ENCODE measurements at places on chromosomes 1 and 21. TPM values are rescaled to one million over a fixed set of nuclear protein-coding genes. Genes with fewer than 3 reads are reported as not detected.

LIPI gene
- polyA plus RNA-seq, result 0.65 TPM

FCGR2B gene
- polyA plus RNA-seq, result 0.84 TPM

MPL gene
- 0.42 TPM for polyA plus RNA-seq

GIPC2 gene
- 18.1 TPM for polyA plus RNA-seq

CD53 gene
- 6.4 TPM for polyA plus RNA-seq

SPATA46 gene
- polyA plus RNA-seq, result 5.0 TPM

- DNase-seq, result no peak
Measured at GRCh38 chr21:46637952-46638746, 2.7 kb downstream of the PRMT2 start.

DNA sequence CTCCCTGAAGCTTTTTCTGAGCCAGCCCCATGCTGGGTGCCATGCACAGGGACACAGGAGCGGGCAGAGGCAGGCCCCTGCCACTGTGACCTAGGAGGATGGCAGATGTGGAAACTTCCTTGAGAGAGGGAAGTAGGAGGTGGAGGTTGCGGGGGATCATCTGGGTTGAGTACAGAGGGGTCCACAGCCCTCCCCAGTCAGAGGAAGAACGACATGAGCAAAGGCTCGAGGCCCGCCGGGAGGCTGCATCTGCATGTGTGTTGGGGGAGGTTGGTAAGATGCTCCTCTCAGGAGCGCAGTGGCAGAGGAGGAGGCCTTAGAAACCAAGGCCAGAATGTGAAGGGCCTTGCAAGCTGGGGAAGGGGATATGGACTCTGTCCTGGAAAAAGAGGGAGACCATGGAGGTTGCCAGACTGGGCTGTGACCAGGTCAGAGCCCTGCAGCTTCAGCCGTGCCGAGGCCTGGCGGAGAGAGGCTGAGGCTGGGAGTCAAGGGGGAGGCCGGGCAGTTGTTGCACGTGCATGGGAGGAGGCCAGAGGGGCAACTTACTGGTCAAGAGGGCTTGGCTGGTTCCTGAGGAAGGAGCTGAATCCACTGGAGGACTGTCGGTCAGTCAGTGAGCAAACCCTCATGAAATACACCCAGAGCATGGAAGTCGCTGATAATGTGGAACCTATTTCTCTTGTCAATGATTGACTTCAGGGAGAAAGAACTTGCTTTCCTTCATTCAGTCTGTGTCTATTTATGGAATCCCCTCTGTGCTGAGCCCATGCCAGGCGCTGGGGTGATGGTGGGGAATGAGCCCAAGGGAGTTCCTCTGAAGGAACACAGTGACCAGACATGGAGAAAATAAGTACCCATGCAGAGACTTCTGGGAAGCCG is 31.7 kb downstream of the A3GALT2 start:
- no peak for DNase-seq

- no peak for DNase-seq
Measured at GRCh38 chr1:229222081-229222480, 48.8 kb upstream of the RAB4A start.

DNA sequence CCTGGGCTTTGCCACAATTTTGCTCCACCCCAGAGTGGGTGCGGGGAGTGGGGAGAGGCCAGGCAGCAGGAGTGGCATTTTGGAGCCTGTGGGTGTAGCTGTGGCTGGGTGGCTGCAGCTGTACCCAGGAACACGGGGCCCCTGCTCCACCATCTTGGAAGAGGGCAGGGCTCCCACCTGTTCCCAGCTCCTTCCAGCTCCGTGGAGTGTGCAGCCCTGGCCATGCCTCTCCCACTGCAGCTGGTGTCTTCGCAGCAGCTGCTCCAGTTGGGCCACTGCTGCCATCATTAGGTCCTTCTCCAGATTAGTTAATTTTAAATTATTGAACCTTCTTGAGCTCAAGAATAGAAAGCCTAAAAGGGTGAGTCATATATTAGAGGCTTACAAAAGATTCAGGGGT is 17.6 kb downstream of the FAM20B start:
- no peak for DNase-seq

DNA sequence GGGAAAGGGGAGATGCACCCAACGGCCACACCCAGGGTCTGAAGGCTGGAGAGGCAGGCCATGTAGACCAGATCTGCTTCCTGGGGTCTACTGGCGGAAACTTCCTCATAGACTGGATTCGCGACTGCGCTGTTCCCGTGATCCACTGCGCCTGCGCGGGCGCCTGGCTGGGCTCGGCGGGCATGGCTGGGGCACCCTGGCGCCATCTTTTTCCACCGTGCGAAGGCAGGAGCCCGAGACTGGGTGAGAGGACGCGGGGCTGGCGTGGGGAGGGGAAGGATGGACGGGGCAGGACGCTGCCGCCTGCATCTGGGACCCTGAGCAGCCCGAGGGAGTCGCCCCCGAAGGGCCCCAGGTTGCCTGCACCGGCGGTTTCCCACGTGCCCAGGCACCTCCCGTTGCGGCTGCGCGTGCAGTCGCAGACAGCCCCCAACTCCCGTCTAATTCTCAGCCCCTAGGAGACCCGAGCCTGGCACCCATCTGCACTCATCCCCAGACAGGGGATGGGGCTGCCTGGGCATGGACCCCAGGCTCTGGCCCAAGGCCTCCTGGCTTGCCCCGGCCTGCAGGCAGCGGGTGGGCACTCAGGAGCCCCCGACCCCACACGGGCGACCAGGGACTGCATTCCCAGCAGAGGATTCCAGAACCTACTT is 12.4 kb upstream of the FAM3B start:
- DNase-seq, result no peak

DNA sequence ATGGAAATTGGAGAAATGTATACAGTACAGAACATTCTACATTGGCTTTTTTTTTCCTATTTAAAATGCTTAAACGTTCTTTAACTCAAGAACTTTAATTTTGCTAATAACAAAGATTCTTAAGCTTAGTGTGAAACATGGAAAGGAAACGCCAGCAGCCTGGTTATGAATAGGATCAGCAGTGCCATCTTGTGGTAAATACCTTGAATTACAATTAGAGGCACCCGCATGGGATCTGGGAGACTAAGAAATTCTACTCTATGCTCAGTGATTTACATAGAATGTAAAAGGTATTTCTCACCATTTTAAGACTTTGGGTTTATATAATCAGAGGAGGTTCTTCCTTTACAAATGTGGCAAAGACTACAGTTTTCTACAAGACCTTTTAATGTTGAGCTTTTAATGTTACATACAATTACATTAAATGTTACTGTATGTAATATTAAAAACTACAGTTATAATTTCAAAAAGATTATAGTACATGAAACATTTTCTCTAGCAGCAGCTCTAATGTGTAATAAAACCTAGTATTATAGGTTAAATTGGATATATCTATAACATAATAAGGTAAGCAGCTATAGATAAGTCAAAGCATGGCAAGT is 32.1 kb upstream of the APOBEC4 start:
- DNase-seq, result no peak

DNA sequence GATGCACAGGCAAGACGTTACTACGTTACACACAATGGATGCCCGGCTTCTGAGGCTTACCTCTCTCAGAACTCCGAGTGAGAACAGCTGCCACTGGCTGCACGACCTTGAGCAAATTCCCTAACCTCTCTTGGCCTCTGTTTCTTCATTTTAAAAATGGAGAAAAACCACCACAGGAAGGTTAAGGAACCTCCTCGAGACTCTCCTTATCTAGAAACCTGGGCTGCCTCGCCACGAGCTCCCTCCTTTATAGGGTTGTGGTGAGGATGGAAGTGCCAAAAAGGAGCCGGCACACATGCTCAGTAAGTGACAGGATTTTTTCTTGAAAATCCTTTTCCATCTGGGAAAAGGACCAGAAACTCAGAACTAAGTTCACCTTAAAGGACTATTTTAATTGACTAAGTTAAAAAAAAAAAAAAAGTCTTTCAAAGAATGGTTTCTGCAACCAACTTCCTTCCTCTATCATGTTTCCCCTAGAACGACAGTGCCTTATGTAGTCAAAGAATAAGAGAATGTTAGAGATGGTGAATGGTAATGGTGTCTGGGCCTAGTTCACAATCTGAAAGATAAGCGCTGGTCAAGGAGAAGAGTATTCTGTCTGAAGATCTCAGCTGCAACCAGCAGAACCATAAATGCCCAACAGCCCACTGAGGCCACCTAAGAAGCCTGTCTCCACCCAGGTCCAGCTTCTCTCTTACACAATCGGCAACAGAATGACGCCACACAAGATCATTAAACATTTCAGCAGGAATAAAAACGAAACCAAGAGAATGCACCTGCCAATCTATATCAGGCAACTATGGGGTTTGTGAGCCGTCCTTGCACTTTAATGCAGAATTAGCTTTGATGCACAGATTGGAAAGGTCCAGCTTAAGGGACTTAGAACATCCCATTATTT is 64.9 kb downstream of the SLC45A1 start:
- no peak for DNase-seq

DNA sequence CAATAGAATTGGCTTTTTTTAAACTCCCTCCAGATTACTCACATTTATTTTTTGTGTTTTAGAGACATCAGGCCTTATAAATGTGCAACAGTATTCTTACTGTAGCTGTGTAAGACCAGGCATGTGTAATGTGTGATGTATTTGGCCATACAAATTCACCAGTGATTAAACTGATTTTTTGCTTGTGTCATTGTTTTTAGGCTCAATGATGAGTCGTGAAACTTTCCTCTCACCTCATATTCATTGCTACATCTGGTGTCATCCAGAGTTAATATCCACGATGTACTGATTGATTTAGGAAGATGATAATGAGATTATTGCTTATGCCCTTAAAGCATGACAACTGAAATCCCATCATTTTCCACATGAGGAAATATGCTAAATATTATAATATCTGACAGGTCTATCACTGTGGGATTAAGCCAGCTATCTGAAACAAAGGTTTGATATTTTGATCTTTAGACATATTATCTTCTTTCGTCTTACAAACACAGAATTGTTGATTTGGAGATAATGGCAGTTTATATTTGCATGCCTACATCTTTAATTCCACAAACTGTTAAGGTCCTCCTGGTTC is 487.9 kb downstream of the PTBP2 start:
- DNase-seq, result no peak

DNA sequence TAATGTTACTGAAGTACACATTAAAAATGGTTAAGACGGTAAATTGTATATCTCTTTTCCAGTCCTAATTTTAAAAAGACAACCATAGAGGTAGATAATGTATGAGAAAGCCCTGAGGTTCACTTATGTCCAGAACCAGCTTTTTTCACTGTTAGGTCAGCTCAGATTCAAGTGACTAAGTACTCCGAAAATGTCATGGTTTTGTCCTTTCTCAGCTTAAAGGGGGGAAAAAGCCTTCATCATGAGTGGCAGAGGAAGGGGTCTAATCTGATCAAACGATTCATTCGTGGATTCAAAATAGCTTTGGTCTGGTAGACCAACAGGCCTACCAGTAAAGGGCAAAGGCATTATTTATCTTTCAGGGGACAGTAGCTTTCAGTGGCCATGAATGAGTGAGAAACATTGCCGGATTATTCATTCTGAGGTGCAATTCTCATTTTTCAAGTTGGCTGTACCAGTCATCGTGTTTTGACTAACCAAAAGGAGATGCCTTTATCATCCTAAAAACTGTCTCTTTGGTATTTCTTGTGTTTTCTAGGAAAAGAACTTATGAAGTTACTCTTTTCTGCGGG is 208.4 kb downstream of the HHIPL2 start:
- DNase-seq, result no peak

GRCh38 chr1:93979718-93980319 is 70.6 kb upstream of the GCLM start:
- DNase-seq, result no peak

GRCh38 chr1:228748431-228748830 is 13.2 kb downstream of the RHOU start:
- no peak for DNase-seq
